Stimulated activated CD4-positive, alpha-beta T cell treated with anti-CD3 and anti-CD28 coated beads, TNF-alpha, amount 100 ng/mL, for 24 hours (primary cell): ENCODE measurements at places on chromosomes 2 and 18.

GRCh38 chr2:238407566-238407965, 19.2 kb upstream of the ASB1 start:
- no peak for DNase-seq

DNA sequence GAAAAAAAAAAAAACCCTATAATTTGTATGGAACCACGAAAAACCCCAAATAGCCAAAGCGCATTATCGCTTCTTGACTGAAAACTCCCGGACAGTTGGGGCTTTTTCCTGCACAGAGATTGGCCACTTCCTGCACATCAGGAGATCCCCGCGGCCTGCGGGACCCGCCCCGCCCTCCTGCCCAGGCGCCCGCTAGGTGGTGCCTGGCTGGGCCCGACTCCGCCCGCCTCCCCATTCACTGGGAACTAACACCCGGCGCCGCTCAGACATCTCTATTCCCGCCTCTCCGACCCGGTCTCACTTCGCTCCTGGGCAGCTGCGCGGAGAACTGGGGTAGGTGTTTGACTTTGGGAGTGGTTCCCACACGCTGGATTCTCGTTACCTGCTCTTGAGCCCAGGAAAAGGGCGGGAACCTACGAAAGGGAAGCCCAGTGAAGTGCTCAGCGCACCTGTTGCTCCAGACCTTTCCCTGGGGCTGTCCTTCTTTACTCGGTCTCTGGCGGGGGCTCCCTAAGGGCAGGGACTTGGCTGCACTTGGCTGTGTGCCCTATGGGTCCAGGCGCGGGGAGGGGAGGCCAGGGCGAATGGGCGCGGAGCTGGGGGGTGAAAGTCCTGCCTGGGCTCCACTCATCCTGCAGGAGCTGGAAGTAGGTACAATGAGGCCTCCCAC, at the start of gene HMSD:
TSS of gene HMSD (plus strand) at position 234 of the 670 bp plus-strand sequence. CDS start 4,155 bp downstream, outside the sequence.
- peak; percentile 24 for DNase-seq

DNA sequence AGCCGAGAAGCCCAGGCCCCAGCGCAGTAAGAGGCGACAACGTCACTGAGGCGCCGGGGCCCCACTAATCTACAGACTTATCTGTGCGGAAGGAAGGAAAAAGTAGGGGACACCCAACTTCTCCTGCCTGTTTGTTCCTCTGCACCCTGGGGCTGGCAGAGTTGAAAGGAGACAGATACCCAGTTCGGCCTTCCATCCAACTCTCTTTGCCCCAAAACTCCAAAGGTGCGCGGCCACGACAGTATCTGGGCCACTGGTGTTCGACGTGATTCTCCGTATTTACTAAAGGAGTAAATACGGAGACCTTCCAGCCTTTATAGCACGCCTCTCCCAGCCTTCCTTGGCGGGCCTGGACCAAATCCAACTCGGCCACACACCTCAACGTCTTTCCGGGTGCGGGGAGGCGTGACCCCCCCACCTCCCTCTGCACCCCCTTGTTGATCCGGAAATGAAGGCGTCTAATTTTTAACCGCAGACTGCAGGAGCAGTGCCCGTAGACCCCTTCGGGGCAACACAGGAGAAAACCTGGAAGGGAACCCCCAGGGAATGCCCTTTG, 1.6 kb downstream of the SMAD7 start:
- DNase-seq: no peak

GRCh38 chr18:38368246-38368645, 802.6 kb upstream of the CELF4 start:
- no peak for DNase-seq

DNA sequence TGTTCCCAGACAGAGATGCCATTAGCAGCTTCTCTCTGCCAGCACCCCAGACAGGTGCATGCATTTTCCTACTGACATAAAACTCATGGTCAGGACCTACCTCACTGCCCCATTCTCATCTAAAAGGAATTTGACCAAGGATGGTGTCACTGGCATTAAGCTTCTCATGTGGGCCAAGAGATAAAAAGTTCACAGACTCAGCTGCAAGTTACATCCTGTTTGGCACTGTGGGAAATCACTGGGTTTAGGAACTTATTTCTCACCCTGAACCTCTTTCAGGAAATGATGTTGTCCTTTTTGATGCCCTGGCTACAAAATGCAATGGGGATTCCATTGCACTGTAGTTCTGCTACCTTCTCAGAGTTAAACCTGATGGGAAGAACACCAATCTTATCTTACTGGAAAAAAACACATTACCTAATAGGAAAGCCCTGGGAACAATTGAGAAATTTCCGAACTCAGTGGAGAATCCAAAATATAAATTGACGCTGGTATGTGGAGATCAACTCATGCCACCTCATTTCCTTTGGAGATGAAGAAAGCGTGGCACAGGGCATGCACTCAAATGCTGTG, 252.1 kb upstream of the COPS8 start:
- DNase-seq: no peak

GRCh38 chr2:129301431-129301913, 678.0 kb upstream of the RAB6C start:
- DNase-seq: no peak

- no peak for DNase-seq
These were observed 4.7 kb upstream of the IL1RL2 start for GRCh38 chr2:102181919-102182635.

DNA sequence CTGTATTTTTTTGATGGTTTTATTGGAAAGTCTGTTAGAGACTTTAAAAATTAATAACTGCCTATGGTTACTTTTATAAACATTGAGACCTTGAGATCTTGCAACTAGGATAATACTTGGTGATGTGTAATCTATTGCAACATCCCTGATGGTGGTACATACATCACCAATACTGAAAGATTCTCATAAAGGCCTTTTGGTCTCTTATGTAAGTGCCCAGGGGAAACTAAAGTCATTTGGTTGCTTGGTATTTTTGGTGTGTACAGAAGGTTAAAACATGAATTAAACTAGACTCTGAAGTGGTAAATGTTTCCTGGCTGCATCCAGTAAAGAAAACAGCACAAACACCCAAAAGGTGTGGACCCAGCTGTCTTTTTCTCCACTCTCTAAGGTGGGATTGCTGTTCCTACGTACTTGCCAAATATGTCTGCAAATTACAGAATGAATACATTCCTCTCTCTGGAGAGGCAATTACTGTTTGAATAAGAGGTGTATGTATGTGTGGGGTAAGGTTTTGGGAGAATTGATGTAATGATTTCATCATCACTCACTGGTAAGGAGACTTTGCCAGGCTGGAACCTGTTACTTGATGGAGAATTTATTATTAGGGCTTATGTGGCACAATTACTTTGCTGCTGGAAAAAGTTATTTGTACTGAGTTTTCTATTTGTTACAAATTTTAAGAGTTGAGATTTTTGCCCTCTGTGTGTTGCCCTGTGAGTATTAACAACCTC, 3.6 kb downstream of the B3GNT2 start:
- no peak for DNase-seq

GRCh38 chr2:127640082-127641072, 5.6 kb upstream of the GPR17 start:
- no peak for DNase-seq

DNA sequence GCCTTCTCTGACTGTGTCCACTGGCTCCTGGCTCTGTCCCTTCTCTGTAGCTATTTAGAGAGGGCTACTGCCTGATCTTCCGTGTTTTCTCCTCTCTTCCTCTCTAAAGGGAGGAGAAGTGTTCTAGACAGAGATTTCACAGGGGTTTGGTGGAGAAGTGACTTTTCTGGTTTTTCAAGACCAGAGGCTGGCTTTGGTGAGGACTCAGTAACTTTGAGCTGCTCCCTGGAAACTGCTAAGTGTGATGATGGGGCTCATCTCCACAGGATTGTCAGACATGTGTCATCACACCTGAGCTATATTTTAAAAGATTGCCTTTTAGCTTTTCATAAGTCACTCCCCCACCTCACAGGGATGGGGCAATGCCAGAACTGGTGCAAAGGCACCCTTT, 6.2 kb downstream of the MAL start:
- no peak for DNase-seq

DNA sequence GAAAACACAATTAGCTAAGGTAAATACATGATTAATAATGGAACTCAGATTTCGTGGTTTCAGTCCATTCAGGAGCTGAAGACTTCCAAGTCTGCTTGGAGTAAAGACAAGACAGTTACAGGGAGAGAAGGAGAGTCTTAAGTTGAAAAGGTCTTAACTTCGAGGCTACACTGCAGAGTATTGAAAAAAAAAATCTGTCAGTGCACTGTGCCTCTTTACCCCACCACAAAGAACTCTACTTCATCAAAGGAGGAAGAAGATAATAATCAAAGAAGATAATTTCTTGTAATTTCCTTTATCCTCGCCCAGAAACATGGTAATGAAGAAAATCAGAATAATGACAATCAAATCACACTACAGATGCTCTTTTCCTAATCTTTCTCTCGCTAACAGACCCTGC, 75.4 kb downstream of the MEMO1 start:
- DNase-seq: no peak

DNA sequence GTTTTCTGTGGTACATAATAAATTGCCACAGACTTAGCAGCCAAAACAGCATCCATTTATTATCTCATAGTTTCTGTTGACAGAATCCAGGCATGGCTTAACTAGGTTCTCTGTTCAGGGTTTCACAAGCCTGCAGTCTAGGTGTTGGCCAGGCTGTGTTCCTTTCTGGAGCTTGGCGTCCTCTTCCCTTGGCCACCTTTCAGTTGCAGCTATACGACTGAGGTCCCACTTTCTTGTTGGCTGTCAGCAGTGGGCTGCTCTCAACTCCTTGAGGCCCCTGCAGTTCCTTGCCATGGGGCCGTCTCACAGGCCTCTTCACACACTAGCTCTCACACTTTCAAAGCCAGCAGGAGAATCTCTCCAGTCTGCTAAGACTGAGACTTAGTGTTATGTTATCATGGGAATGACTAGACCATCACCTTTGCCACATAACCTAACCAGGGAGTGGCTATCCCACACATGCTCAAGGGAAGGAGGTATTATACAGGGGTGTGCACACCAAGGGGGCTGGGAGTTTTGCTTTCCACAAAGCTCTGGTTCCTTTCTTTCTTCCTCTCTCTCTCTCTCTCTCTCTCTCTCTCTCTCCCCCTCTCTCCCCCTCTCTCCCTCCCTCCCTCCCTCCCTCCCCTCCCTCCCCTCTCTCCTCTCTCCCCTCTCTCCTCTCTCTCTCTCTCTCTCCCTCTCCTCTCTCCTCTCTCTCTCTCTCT, 15.8 kb downstream of the RIOK3 start:
- no peak for DNase-seq

GRCh38 chr2:38583524-38583923, 19.2 kb downstream of the HNRNPLL start:
- DNase-seq: no peak

DNA sequence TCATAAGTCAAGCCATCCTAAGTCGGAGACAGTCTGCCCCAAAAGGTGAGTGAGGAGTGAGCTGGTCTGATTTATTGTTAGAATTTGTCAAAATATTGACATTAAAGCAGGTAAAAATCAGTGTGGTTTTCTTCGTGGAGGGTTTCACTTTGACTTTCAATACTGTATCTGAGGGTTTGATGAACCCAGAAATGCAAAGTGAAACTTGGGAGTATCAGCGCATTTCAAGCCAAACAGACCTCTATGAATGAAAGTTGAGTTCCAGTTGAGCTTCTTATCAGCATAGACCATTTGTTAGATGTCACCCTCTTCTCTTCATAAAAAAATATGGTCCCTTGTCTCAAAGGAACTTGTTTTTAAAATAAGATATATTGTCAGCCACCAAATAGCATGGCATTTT, 21.7 kb upstream of the CXCR4 start:
- no peak for DNase-seq

- DNase-seq: no peak
These were observed 43.0 kb downstream of the CENPO start for GRCh38 chr2:24836206-24836605.
